ENCODE measurements at places on chromosomes 12 and 14.

GRCh38 chr12:105832021-105832420 lies 306.7 kb downstream of the NUAK1 start:
- no peak for DNase-seq

- no peak for DNase-seq
Measured at GRCh38 chr14:48430805-48431204, 755.4 kb upstream of the MDGA2 start.

- no peak for DNase-seq
Measured at GRCh38 chr14:58107041-58107440, 45.0 kb downstream of the ARMH4 start.

- DNase-seq: no peak
Measured at GRCh38 chr14:46480817-46481216, 170.8 kb downstream of the RPL10L start.

DNA sequence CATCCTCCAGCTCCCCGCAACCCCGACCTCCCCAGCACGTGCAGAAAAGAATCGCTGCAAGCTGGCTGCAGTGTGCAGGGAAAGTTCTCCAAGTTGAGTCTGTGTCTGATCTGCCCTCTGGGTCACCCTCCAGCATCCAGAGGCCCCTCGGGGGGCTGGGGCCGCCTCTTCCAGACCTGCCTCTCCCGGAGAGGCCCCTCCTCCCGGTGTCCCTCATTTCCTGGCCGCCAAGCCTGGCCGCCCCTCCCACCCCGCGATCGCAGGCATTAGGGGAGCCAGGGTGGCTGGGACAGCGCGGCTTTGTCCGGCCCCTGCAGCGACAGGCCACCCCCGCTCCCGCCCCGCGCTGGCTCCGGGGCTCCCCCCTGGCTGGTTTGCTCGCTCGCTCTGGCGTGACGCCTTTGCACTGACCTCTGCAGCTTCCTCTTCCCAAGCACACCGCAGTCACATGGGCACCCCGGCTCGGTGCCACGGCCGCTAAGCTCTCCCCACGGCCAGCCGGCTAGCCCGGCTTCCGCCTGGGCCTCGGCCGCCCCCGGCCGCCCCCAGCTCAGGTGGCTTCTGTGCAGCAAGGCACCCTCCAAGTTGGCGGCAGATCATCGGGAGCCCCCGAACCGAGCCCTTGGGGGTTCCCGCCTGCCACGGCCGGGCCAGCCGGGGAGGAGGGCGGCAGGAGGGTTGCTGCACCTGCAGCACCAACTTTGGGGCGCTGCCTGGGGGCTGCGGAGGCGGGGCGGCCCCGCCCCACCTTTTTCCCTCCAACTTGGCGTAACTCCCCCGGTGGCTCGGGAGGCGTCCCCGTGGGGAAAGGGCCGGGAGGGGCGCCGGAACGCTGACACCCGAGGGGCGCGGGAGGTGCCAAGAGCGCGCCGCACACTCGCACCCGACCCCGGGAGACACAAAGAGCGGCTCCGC lies 43.7 kb downstream of the KDM2B start:
- DNase-seq: peak; percentile 48

- no peak for DNase-seq
Measured at GRCh38 chr14:52002542-52002941, 13.2 kb downstream of the RTRAF start.

DNA sequence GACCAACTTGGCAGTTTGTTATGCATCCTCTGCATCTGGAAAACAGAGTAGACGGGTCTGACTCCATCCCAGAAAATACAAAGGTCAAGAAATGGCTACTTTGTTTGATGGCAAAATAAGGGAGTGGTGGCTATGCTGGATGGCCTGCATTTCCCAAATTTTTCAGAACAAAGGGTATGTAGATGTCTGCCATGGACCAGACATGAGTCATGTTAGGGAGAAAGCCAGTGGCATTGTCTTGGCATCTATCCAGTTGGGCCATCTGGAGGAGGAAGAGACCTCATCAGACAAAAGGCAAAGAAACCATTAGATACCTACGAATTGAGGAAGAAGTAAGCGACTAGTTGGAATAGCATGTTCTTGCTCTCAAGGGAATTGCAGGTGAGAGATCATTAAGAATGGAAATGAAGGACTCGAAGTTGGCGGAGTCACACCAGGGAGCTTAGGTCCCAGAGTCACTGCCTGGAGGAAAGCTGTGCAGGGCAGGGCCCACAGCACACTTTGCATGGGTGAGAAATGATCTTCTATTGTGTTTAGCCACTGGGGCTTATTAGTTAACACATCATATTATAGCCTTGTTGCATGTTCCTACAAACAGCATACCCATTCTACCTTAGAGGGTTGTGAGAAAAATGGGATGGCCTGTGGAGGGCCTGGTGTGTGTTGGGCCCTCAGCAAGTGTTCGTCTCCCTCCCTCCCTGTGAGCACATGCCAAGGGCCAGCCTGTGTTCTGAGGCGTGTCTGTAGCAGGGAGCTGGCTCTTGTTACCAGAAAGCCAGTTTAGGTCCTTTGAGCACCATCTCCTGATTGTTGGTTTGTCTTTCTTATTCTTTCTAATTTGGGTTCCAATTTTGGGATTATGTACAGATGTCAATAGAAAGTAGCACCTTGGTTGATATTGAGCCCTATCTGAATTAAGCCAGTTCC lies 119.4 kb downstream of the KTN1 start:
- no peak for DNase-seq

DNA sequence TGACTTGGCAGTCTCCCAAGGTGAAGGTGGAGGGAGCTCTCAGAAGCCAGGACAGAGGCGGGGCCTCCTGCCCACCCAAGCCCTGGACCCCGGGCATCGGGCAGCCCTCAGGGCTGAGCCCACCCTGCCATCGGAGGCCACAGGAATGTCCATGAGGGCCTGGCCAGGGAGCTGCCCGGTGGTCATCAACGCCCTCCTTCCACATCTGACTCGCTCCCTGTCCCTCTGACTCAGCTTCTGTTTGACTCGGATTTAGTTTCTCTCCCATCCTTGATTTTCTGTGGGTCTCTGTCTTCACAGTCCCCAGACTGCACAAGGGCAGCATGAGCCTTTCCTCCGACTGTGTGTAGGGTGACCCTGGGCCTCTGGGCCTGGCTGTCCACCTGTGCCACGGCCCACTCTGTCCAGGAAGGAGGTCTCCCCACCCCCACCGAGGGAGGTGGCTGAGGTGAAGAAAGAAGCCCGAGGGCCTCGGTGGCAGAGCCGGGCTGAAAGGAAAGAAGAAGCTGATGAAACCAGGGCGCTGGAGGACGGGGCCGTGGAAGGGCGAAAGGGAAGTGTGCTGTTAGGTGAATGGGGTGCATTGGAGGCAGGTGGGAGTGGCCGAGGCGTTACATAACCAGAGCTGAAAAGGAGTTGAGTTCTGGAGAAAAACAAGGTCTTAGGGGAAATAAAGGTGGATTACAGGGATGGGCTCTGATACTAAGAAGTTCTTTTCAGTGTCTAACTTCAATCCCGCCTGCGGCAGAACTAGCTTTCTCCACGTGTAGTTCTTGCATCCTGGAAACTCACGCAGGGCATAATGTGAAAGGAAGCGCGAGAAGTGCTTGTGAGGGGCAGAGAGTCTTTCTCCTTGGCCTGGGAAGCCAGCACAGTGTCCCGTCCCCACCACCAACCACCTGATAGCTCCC lies 16.7 kb upstream of the TMEM106C start:
- DNase-seq: no peak

GRCh38 chr12:58765076-58765475 lies 155.2 kb downstream of the LRIG3 start:
- DNase-seq: no peak

- DNase-seq: no peak
Measured at GRCh38 chr14:68401855-68402254, 391.0 kb downstream of the ZFP36L1 start.

Data from stimulated activated CD8-positive, alpha-beta memory T cell treated with anti-CD3 and anti-CD28 coated beads, Interleukin-4, amount 100 ng/mL, for 24 hours (primary cell).